Activated naive CD4-positive, alpha-beta T cell (primary cell): ENCODE measurements at places on chromosomes 1 and 21.

- DNase-seq: no peak
Observed at GRCh38 chr1:246492611-246493245, 14.4 kb downstream of the SMYD3 start.

DNA sequence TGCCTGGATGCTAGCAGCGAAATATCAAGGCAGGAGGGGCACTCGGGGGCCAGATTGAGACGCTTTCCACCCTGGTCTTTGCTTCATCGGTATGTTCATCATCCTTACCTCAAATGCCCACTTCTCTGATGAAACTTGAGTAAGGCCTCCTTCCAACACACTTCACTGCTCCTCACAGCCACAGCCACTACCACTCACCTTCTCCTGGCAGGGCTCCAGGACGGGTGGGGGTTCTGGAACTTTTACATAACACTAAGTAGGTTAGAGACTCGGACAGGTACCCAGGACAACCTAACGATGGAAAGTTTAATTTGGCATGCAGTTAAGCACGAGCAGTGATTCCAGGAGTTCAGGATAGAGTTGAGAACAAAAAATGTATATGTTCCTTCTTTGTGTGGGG, 73.9 kb upstream of the SPAG17 start:
- DNase-seq: no peak

DNA sequence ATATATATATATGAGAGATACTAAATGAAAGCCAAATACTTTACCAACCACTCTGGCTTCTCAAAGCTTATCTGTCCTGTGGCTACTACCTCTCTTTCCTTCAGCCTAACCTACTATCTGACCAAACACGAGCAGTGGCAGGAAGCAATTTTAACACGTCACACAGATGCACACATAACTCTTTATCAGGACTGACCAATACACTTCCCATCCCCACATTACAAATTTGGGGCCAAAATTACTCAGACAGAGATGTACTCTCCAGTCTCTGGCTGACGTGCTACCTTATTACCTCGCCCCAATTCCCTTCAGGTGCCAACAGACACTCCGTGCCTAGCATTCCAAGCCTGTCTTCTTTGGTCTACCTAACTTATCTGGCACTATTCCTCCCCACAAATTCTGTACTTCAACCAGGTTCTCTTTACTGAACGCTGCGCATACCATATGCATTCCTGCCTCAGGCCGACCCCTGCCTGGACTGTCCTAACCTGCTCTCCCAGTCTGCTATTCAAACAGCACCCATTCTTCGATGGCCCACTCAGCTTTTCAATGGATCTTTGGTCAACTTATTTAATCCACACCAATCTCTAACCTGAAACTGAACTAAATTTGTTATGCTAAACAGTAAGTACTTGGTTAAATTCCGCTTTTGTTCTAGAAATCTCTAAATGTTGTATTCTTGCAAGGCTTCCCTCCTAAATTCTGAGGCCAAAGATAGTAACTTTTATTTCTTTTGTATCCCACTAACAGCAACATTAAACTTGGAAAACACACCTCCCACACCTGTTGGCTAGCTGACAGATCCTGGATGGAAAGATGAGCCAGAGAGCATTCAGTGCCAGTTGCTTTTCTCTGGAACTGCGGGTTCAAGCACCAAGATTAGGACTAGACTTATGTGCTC, 27.9 kb downstream of the RERE start:
- DNase-seq: no peak

DNA sequence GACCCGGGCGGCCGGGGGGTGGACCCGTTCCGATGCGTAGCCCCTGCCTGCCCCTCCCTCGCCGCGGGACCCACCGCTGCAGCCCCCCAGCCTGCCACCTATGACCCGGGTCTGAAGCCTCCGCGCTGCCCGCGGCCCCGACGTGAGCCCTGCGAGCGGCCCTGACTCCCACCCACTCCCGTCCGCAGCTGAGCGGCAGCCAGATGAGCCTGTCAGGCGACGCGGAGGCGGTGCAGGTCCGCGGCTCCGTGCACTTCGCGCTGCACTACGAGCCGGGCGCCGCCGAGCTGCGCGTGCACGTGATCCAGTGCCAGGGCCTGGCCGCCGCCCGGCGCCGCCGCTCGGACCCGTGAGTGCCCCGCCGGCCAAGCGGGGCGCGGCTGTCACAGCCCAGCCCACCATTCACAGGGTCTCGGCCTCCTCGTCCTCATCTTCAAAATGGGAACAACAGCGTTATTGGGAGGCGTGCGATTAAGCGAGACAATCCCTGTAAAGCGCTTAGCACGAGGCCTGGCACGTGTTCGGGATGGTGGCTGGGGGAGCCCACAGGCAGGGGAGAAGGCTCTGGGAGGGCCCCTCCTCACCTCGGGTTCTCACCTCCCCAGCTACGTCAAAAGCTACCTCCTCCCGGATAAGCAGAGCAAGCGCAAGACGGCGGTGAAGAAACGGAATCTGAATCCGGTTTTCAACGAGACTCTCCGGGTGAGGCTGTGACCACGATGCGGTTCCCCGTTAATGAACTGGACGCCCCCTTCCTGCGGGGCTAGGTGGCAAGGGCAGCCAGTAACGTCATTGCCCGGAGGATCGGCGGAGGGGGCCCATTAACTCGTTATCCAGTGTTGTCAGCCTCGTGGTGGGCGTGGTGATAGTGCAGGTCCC, 8.2 kb downstream of the SYTL1 start:
- DNase-seq: no peak

DNA sequence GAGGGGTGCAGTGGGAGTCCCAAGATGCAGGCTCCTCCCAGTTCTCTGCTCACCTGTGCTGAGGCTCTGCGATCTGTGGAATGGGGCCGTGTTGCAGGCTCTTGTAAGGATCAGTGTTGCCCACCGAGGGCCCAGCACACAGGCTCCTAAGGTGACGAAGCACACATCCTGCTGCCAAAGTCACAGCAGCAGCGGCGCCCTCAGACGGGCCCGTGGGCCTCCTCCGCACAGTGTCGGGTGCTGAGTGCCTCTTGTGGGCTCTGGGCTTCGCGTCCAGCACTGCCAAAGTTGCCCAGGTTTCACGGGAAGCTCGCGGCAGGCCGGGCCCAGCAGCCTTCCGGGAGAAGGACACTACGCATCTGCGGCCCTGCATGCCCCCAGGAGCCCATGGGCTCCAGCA, 72.1 kb upstream of the ABCG1 start:
- DNase-seq: no peak

DNA sequence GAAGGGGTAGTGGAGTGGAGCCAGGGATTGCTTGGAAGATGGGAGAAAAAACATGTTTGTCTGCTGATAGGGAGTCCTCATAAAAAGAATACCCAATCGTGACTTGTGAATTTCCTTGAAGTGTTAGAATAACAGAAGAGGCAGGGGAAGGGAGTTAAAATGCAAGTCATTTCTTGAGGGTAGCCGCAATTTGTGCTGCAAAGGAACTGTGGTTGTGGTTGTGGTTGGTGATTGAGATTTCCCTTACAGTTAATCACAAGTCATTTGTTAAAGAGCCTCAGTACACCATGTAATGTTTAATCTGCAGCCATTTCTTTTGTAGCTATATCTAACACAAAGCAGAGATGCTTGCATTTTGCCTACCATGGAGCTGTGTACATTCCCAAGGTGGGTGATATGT, 38.5 kb upstream of the EGLN1 start:
- no peak for DNase-seq

GRCh38 chr1:100862591-100862990, 32.1 kb downstream of the EXTL2 start:
- no peak for DNase-seq

DNA sequence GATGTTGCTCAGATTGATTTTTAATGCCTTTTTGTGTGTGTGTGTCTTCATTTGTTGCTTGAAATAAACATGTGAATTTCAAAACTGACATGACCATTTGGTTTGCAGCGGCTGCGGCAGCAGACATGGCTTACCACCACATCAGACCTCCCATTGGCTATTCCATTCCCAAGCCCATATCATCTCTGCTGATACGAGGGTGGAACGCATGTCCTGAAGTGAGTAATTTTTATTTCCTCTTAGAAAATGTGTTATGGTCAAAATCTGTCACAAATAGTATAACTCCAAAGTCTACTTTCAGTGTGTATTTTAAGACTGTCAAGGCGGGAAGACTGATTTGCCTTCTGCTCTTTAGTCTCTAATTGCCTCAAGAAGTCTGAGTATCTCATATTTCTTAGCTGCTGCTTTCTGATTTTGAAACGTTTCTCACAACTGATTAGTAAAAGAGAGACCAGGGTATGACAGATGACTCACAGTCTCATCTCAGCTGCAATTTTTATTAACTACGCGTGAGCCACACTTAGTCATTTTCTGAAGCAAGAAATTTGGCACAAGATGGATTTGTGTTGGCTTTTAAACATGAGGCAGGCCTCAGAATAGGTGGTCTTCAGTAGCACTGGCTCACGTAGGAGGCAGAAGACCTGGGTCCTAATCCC, 49.0 kb downstream of the LRRC53 start:
- DNase-seq: no peak

DNA sequence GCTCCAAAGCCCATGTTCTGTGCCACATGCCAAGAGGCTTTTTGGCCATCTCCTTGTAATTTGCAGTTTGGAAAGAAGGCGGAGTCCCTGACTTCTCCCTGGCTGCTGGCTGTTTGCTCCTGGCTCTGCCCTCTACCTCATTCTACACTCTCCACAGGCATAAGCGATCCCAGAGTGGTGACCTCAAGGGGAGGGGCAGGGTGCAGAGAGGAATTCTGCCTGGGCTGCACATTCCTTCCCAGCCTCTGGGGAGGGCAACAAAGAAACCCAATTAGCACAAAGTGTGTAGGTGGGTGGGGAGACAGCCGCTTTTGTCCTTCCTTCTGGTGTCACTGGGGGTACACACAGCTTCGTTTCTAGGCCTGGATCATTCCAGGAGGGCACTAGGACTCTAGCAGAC, 95.3 kb downstream of the HIVEP3 start:
- no peak for DNase-seq

GRCh38 chr21:41536827-41537103, 28.8 kb upstream of the TMPRSS2 start:
- DNase-seq: no peak

- no peak for DNase-seq
Observed at GRCh38 chr1:73593364-73593763, 604.6 kb downstream of the LRRIQ3 start.

DNA sequence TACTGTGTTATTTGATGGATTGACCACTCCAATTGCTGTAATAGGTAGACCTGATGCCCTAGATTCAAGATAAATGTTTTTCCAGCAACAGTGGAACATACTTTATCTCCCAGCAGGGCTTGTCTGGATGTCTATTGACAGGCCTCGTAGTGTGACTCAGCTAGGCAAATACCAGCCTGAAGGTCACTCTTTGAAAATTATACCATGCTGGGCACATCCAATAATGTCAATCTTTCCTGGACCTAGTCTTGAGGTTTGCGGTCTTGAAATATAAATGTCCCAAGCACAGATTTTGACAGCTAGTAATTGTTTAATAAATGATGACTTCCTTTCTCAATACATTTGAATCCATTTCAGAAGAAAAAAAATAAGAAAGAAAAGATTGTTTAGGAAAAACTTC, 1138.0 kb upstream of the TMPRSS15 start:
- DNase-seq: no peak

DNA sequence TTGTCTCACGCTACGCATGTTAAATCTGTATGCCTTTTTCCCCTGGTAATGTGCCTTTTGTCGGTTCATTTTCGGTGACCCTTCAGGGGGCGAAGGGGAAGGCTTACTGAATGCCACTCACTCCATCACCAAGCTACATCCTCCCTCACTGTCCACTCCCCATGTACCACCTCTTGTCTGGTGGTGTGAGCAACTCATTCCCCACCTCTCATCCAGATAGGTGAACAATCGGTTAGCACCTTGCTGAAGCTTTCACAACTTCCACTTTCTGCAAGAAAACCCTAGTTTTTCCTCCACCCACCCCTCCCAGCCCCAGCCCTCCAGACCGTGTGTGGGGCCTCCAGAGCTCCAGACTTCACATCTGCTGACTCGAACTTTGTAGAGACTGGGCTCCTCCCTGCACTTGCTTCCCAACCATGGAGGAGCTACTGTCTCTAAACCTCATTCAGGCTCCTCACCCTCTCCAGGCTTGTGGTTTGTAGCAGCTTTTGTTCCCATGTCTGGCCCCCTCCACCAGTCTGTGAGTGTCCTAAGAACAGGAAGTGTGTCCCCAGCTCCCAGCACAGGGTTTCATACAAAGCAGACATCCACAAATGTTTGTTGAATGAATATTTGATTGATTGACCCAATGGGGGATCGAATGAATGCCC, 48.4 kb upstream of the RUNX3 start:
- no peak for DNase-seq

DNA sequence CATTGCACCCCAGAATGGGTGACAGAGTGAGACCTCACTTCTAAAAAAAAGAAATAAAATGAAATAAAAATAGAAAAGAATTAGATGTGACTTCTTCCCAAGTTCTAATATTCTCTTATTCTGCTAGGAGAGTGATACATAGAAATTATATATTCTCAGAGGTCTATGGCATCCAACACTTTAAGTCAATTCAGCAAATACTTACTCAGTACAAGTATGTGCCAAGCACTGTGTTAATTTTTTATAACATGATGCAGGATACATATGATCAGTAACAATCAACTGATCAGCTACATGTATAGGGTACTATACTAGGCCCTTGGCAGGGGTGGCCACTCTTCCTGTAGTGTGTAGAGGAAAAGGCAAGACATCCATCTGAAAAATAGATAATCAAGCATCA, 13.0 kb upstream of the JAK1 start:
- DNase-seq: no peak

- DNase-seq: no peak
Observed at GRCh38 chr1:152220166-152221163, 3.5 kb downstream of the HRNR start.
